Posterior vena cava (tissue), 2 donors: ENCODE measurements at places on chromosomes 4 and X. TPM values are rescaled to one million over a fixed set of nuclear protein-coding genes. Genes with fewer than 3 reads are reported as not detected.

GC gene
- total RNA-seq, result 0.56 TPM

FBXL5 gene
- 104 TPM for total RNA-seq

DNA sequence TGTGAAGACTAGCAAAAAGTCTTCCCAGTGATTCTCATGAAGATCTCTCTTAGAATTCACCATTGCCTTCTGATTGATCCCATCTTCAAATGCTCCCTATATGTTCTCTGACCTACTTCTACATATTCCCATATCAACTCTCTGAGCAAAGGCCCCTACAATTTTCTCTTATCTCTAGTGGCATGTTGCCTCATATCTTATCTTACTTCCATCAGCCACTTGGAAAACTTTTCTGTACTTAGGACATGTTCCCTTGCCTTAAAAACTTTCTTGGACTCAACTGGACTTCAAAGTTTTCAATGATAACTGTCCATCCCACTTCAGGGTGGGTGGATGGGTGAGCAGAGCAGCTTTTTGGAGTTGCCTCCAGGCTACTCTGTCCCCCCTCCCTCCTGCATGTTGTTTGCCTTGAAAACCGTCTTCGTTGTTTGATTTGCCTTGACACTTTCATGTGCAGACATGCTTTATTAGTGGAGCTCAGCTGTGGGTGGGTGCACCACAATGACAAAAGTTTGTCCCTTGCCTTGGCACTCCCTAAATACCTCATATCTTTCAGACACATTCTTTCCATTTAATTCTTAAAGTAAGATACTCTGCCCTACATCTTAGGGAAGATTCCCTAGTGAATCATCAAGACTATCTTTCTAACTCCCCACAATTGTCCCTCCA lies 18.3 kb upstream of the USP27X start:
- no peak for DNase-seq

P2RY4 gene
- 0.32 TPM for total RNA-seq

PGAM4 gene
- total RNA-seq, result not detected

GRCh38 chrX:27728291-27728690 lies 79.5 kb upstream of the MAGEB10 start:
- DNase-seq, result no peak

DNA sequence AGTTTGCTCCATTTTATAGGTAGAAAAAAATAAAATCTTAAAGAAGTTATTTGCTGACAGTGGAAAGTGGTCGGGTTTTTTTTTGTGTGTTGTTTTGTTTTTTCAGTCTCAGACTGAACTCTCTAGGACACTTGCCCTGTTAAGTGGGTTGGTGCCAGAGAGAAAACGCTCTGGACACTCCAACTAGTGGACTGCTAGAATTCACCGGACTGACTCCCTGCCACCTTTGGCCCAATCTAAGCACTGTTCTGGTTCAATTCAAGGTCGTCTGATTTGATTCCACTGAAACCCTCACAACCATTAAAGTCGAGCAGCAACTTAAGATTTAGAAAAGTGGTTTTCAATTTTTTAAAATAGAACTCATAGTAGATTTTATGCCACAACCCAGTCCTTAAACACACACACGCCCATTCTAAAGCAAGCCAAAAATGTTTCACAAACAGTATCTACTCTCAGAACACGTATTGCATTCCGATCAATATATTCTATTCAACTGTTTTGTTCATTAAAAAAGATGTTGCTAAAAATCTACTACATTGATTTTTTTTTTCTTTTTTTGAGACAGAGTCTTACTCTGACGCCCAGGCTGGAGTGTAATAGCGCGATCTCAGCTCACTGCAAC lies 27.3 kb downstream of the RWDD4 start:
- DNase-seq, result no peak

- DNase-seq, result no peak
These were observed 136.6 kb downstream of the FBXW7 start for GRCh38 chr4:152399246-152399645.

DNA sequence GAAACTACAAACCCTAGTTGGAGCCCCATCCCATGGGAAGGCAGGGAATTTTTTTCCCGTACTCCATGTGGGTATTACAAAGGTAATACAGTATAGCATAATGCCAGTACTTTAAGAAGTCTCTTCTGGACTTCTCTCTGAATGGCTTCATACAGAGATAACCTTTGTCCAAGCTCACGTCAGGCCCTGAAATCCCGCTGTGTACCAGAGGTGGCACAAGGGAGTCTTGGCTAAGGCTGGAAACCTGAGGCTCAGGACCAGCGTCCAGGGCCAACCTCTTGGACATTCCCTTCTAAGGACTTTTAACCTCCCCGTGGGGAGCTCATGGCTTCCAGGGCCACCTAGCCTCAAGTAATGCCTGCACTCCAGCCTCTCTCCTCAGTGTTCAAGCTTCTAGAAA lies 338.9 kb upstream of the FAM241A start:
- DNase-seq, result no peak

PHEX gene
- 0.33 TPM for total RNA-seq

DNA sequence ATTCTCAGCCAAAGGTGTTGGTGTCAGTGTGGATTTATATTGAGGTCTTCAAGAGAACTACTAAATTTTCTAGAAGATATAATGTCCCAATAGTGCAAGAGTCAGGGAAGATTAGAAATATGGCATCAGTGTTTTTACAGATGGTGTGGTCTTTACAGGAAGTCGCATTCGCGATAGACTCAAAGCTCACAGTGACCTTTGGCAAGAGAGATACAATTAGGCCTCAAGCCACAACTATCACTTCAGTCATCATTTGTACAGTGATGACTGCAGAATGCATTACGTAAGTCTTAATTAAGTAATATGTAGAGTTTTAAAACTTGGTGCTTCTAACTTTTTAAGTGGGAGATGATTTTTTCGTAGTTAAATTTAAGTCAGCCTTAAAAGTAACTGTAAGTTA lies 237.2 kb upstream of the FSTL5 start:
- DNase-seq, result no peak

GRCh38 chrX:18173494-18174180 lies 47.0 kb downstream of the BEND2 start:
- no peak for DNase-seq
